Stimulated activated CD8-positive, alpha-beta memory T cell treated with anti-CD3 and anti-CD28 coated beads, Interleukin-15, amount 100 ng/mL, for 24 hours (primary cell): ENCODE measurements at places on chromosomes 16 and 17.

GRCh38 chr16:20401475-20402016, 3.0 kb downstream of the PDILT start:
- no peak for DNase-seq

DNA sequence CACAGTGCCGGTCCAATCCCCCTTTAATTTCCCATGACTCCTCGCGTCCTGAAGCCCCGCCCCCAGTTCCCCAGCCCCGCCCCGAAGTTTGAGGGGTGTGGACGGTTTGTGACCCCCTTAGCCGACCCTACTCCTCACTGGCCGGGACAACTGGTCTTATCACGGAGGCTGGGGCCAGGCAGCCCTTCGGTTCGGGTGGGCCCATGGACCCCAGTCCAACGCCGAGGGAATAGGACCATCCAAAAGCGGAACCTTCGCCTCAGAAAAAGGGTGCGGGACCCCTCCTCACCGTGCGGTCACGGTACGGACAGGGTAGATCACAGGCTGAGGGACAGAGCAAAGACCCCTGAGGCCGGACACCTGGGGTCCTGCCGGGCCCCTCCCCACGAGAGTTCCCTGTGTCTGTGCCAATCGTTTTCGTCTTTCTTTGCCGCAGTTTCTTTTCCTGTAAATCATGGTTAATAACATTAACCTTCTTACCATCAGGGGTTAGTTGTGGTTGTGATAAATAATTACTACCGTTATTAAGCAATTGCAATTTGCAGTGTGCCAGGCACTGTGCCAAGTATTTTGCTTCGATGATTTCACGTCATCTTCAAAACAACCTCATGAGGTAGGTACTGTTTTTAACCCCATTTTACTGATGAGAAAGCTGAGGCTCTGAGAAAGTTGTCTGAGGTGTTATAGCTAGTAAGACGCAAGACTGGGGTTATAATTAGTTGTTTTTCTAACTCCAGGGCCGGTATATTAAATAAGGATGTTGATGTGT, 543 bp downstream of the TMUB2 start:
- DNase-seq = no peak

DNA sequence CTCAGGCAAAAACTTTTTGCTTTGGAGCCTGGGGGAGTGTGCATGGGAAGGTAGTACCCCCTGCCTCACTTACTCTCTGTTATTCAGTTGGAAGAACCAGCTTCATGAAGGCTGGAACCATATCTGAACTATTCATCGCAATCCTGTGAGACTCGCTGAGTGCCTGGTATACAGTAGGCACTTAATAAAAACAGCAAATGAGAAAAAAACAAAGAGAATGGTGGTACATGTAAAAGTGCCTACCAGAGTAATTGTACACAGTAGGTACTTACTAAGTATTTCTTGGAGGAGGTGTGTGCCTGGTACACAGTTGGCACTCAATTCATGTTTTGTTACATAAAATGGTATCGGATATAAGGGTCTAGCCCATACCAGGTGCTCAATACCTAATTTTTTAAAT, 75.2 kb downstream of the MYH11 start:
- no peak for DNase-seq

DNA sequence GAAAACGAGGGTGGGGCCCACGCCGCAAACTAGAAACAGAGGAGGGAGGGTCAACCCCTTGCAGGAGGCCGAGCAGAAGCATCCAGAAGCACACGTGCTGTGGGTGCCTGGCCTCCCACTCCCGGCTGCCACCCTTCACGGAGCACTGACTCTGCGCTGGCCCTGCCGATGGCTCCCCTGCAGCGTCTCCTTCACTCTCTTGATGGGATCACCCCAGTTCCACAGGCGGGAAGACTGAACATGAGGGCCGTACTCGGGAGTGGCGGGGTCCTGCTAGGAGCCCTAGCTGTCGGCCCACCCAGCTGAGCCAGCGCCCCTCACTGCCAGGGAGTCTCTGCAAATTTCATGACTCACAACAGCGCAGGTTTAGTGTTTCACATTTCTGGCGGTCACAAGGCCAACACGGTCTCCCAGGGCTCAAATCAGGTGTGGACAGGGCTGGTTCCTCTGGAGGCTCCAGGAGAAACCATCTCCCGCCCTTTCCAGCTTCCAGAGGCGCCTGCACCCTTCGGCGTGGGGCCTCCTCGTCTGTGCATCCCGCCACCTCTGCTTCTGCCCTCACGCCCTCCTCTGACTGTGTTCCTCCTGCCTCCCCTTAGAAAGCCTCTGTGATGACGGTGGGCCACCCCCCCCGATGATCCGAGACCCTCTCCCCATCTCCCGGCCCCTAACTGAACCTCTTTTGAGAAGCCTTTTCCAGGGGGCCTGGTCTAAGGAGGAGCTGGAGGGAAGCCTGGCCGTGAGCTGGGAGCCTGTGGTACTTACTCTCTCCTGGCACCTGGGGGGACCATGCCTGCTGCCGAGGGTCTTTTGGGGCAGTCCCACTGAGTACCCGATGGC, 2.0 kb downstream of the PTX4 start:
- no peak for DNase-seq

DNA sequence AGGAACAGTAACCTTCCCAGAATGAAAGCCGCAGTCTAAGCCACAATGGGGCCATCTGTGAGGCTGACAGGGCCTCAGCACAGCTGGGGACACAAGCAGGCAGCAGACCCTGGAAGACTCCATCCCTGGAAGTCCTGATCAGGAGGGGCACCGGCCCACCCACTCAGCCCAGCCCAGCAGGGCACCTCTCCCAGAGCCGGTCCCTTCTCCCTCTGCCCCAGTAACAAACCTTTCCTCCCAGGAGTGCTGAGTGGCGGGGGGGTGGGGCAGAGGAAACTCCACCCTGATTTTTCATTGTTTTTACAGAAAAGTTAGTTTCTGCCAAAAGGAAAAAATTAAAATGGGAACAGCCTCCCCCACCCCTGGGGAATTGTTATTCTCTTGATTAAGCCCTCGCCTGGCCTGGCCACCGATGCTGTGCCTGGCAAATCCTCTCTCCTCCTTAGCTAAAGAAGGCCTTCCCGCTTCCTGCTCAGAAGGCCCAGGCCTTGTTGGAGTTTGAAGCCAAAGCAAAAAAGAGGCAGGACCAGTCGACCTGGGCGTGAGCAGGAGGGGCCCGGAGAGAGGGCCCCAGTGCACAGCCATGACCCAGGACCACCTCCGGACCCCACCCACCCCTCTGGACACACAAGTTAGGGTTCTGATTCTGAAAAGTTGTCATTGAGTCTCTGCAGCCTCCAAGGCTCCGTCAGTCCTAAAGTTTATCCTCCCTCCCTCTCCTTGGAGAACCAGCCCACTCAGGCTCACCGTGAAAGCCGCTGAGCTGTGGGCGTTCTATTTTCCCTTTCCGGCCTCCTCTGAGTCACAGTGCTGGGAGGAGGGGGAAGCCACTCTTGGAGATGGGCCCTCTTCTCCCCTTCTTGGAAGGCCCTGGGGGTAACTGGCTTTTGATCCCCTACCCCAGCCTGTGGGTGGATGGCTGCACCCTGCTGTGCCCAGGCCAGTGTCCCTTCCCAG, 128.4 kb upstream of the TNRC6C start:
- DNase-seq = no peak

DNA sequence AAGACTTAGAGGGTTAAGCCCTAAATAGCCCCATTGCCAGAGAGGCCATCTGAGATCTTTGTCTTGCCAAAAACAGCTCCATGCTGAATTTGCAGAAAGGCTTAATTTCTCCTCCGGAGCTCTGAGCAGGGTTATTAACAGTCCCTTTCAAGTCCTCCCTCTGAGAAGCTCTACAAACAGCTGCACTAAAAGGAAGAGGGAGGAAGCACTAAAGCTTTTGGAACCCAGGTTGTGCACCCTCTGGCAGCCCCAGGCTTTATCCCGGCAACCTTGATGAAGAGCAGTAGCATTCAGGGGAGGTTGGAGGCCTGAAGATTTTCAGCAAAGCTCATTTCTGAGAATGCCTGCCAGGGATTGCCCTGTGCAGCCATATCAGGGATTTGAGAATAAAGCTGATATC, 554.7 kb downstream of the RBFOX1 start:
- DNase-seq = no peak

DNA sequence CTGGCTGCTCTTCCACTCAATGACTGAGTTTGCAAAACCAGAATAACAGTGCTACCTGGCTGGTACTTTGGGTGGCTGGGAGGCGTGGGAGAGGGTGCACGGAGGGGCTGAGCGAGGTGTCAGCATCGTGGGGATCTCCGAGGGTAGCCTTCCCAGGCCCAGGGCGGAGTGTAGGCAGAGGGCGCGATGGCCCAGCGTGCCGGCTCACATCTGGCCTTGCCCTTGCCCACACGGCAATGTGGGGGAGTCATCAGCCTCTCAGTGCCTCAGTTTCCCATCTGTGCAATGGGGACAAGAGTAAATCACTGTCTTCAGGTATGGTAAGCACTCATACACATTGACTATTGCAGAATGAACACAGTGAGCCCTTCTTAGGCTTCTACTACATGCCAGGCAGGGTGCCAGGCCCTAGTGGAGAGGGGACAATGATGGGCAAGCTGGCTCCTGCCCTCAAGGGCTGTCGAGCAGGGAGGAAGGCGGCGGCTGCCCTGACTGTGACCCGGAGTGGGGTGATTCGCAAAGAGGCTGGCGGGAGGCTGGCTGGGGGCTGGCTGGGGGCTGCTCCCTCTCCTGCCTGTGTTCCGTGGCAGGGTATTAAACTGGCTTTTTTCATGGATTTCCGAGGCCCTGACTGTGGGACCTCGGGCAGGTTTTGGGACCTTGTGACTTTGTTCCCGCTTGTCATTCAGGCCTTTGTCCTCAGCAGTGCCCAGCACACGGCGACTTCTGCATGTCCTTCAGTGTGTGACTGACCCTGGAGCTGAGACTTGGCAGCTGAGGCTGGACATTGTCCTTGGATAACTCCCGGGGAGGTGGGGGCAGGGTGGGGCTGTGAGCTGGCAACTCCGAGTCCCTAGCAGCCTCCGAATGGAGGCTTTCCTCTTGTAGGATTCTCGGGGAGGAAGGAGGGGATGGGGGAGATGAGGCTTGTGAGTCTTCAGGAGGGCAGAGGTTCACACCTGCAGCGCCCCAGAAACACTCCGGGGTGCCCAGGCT, 243.1 kb downstream of the SEC14L1 start:
- DNase-seq = no peak
